ENCODE measurements at places on chromosomes 5 and 9. TPM values are rescaled to one million over a fixed set of nuclear protein-coding genes. Genes with fewer than 3 reads are reported as not detected.

LCN12 gene
- polyA plus RNA-seq = 1.8 TPM

NR4A3 gene
- 1.0 TPM for polyA plus RNA-seq

GPR21 gene
- polyA plus RNA-seq = not detected

DNA sequence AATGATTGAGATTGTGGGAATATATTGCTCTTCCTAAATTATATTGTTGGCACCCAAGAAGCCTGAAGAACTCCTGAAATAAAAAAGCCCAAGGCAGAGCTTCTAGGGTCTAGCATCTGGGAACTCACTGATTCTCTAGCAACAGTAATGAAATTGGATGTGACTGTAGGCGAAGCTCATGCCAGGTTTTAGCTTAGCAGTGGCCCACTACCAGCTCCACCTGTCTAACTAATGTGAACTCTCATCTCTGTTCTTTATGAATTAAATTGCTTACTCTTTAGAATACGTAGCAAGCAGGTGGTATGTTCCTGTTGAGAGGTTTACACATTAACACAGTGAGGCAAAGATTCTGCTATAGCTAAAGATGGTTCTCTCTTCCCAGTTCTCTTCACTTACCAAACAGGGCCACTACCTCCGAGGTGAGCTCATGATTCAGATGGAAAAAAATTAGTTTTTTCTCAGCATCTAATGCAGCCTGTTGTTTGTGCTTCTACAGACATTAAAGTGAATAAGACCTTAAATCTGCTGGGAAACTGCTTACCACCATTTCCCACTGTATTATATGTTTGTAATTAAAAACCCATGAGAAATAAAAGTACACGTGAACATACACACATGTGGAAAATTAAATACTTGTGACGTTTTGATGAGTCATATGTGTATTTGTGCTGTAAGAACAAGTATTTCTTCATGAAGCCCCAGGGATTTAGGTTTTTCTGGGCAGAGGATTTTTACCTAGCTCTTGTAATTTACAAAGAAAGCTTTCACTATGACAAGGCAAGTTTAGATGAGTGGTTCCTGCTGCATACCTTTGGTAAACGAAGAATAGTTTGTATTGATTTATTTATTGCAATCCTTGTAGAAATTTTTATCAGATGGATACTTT lies 360.1 kb downstream of the KDM4C start:
- no peak for DNase-seq

DNA sequence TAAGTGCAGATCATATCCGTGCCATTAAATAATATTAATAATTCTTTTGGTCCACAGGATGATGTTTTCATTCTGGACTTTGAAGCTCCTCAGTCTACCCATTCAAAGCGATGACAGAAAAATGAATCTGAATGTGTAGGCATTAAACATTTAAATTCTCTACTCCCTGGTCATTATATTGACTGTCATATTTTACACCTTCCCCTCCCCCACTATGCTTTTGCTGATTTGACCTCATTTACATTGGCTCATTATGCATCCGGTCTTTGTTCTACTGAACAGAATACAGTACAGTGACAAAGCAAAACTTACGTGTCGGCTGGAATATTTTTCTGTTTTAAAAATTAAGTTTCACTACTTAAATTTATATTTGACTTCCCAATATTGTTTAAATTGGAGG lies 289.7 kb upstream of the TMEM161B start:
- DNase-seq = peak; percentile 82

DNA sequence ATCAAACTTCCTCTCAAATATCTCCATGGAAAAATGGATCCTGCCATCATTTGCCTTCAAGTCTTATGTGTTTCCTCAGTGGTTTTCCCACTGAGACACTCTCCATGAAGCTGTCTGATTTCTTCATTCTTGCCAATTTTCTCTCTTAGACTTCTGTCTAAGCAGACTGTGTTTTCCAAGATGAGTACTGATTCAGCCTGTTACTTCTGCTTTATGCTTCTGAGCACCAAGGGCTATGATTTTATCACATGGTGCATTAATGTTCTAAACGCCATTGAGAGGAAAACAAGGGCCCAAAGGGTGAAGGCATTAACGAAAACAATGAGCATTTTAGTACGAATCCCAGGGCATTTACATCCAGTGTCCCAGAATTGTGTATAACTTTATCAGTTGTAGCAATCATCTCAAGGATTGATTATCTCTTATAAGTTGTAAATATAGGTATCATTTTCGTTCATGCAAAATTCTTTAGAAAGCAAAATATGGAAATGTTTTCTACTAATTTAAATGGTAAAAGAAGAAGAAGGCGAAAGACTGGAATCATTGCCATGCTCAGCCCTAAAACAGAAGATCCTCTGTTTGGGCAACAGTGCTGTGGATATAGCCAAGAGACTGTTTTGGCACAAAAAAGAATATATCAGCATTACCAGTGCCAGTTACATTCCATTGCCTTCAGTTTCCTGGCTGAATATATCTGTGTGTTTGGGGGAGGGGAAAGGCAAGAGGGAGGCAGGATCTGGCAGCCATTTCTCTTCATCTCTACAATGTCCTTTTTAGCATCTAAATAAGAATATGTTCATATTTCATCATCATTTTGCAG lies 537.6 kb downstream of the ANXA1 start:
- DNase-seq = no peak

ROR2 gene
- polyA plus RNA-seq = 4.8 TPM

- DNase-seq = no peak
Measured at GRCh38 chr5:79183617-79184016, 52.3 kb upstream of the JMY start.

DNA sequence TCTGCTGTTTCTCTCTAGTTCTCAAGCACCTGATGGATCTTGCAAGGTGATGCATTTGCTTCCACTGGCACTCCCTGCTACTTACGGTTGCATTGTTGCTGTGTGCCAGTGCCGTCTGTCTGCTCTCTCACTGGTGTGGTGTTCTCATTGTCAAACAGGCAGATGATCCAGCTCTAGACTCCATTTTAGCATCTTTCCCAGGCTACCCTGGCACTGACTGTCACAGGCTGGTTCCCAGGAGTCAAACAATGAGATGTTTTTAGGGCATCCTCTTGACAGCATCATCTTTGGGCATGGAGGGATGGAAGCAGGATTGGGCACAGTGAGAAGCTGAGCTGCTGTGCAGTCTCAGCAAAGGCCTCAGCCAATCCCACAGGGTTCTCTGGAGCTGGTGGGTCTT lies 12.9 kb downstream of the MTRR start:
- DNase-seq = no peak

DNA sequence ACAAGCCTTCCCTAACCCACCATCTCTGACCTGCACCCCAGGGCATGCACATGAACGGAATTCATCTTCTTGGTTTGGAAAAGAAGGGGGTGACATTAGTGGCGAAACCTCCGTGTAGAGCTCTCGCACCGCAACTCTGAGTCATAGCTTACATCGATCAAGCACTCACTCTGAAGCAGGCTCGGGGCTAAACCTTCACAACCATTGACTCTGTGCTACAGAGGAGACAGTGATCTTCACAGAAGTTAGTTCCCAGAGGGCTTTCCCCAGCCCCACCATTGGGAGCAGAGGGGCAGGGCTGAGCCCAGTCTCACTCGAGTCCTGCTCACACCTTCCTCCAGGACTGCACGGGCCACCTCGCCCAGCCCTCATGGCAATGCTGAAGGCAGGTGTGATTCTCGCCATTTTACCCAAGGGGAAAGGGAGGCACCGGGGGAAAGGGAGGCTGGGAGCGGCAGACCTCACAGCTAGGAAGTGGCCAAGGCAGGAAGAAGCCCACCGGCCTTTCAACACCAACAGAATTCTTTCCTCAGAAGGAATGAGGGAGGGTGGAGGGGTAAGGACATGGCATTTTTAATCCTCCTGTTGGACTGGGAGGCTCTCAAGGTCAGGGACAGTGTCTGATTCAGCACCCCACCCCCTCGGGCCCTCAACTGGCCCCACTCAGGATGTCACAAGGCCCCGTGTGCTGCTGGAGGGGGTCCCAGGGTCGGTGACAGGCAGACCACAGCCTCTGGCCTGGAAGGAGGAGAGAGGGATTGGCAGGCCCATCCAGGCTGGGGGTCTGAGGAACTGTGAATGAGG lies 25.9 kb upstream of the IL17B start:
- DNase-seq = no peak

C5orf63 gene
- 2.8 TPM for polyA plus RNA-seq

SVEP1 gene
- polyA plus RNA-seq = 0.49 TPM

DNA sequence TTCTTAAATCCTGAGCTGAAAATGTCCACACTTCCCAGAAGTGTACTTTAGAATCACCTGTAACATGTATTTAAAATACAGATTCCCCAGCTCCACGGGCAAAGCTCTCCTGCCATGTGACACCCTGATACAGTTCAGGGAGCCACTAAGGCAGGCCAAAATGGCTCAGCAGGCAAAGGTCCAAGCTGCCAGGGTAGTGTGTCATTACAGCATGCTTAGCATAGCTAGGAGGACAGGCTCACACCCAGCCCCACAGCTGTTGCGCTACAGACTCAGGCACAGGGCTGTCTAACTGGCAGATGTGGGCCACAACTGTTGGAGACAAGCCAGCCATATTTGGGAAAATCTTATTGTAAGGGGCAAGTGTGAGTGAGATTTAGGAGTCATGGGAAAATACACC lies 73.0 kb downstream of the C9orf85 start:
- DNase-seq = no peak

GRCh38 chr5:80937584-80938356 lies 22.4 kb upstream of the RASGRF2 start:
- no peak for DNase-seq

GRCh38 chr9:69104830-69105527 lies 69.1 kb upstream of the TJP2 start:
- no peak for DNase-seq

DNA sequence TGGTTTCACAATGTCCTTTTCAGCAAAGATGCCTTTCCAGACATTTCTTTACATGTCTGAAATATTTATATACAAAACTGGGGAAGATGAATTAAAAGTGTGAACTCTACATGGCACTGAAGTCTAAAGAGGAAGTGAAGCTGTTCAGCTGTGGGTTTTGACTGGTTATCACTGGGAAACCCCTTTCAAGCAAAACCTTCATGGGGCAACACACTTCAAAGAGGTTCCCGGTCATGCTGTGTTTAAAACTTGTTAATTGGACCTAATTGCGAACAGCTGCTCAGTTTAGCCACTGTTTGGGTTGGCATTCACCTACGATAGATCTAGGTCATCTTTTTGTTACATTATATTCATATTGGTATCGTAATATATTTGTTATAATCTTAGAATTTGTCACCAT lies 20.0 kb upstream of the GDNF start:
- DNase-seq = no peak

SCGB3A2 gene
- polyA plus RNA-seq = not detected

IFNA21 gene
- polyA plus RNA-seq = not detected

DNA sequence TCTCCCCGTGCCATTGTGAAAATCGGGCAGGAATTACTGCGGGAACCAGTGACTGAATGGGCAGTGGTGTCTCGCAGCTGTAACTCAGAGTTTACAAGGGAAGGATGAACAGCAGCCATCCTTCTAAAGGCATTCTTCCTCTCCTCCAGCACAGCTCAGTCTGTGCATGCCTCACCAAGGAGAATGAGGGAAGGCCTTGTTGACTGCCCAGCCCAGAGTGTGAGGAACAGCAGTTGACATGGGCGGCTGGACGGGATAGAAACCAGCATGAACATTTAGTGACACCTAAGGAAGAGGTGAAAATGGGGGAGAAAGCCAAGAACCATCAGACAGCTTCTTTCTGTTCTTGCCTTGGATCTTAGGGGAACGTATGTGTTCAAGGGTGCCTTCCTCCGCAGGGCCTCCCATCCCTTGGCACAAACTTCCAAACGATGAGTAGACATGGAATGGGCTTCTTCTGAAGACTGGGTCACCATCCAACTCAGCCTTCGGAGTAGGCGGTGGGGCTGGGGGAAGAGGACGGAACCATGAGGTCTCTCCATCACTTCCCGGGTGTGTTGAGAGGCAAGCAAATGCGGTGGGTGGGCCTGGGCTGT lies 887 bp upstream of the PDE8B start:
- no peak for DNase-seq

UBAC1 gene
- 80.4 TPM for polyA plus RNA-seq

DNA sequence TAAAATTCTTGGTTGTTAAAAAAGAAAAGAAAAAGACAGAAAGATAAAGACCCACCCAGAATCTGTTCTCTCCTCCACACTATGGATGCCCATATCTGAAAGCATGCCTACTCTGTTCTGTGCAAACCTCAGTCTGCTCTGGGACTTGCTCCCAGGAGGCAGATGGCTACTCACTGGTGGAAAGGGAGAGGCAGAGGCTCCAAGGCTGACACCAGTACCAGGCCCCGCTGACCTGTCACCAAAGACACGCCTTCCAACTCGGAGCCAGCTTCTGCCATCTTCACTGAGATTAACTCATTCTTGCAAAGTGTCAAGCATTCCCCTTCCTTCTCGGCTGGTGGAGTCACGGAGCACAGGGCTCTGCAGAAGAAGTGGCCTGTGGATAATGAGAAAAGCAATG lies 21.6 kb downstream of the SH3TC2 start:
- DNase-seq = no peak

GRCh38 chr9:93699650-93700049 lies 123.3 kb downstream of the PHF2 start:
- no peak for DNase-seq

GRCh38 chr5:53362521-53362941 lies 117.9 kb upstream of the FST start:
- DNase-seq = no peak

- DNase-seq = no peak
Measured at GRCh38 chr5:93777620-93778019, 36.2 kb upstream of the POU5F2 start.

DNA sequence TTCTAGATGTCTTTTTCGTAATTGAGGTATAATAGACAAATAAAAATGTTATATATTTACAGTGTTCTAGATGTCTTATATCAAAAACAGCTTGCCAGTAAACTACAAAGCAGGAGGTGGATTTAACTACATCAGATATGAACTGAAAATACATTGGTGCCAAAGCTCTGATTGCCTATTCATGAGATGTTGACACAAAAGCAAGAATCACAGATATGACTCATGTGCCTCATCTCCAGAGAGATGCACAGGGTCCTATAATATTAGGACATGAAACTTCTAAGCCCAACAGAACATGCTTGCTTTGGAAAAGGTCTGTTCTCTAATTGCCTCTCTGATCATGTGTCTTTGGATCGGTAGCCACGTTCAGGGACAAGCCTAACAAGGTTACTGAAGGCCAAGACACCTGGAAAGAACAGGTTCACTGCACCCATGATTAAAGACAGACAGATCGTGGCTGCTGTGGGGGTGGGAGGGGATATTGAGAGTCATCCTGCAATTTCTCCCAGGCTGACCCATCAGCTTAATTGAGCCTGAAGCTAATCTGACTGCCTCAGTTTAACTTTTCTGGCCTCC lies 16.8 kb downstream of the ABCA1 start:
- peak; percentile 39 for DNase-seq

DNA sequence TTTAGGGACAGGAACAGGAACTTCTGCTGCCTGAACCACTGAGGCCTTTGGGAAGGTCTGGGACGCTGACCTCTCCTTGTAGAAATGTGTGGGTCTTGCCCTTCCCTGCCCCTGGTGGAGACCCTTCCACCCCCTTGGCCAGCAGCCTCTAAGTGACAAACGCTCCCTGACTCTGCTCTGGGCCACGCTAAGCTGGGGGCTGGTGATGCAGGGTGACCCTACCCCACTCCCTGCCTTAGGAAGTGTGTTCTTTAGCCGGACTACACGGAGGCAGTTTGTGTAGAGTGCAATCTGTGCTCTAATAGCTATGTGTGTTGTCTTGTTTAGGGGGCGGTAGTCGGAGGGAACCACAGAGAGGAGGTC lies 123.0 kb downstream of the COL23A1 start:
- DNase-seq = no peak
